ENCODE measurements at places on chromosomes 6 and 20.

GRCh38 chr20:13283869-13284829 lies 63.1 kb downstream of the ISM1 start:
- DNase-seq: no peak

GRCh38 chr20:53738039-53738944 lies 144.7 kb upstream of the ZNF217 start:
- DNase-seq: no peak

GRCh38 chr20:36873498-36874189 lies 2.3 kb upstream of the TLDC2 start:
- DNase-seq: peak; percentile 73

GRCh38 chr6:4352731-4353130 lies 217.4 kb upstream of the ECI2 start:
- no peak for DNase-seq

- DNase-seq: no peak
These were observed 46.7 kb downstream of the NOX3 start for GRCh38 chr6:155408981-155409380.

DNA sequence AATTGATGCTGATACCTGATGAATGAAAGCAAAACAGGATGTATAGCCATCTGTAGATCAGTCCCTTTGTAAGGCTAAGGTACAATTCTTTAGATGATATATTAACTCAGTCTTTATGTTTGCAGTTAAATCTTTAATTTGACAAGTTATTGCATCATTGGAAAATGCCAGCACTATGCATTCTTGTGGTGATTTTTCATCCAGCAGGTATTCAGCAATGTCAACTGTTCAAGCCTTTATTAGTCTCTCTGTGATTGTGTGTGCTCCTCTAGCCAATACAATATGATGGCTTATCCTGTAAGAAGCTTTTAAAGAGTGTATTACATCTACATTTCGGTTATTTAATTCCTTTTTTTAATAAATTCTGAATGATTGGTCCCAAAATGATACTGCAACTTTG lies 34.3 kb downstream of the HLA-DMB start:
- DNase-seq: no peak

DNA sequence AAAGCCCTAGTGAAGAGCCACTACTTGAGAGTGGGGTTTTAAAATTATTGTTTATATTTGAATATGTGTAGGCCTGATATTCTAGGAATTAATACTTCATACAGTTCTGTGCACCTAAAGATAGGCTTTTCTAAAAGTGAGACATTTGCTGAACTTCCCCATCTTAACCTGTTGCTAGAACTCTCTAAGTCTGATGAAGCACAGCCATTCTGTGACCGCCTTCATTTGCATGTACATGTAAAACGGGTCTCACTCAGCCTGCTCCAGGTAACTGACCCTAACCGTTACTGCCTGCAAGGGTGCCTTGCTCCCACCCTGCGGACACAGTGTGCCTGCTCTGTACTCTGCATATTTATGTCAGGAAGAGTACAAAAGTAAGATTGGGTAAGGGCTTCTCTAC lies 44.3 kb upstream of the IRF4 start:
- no peak for DNase-seq

DNA sequence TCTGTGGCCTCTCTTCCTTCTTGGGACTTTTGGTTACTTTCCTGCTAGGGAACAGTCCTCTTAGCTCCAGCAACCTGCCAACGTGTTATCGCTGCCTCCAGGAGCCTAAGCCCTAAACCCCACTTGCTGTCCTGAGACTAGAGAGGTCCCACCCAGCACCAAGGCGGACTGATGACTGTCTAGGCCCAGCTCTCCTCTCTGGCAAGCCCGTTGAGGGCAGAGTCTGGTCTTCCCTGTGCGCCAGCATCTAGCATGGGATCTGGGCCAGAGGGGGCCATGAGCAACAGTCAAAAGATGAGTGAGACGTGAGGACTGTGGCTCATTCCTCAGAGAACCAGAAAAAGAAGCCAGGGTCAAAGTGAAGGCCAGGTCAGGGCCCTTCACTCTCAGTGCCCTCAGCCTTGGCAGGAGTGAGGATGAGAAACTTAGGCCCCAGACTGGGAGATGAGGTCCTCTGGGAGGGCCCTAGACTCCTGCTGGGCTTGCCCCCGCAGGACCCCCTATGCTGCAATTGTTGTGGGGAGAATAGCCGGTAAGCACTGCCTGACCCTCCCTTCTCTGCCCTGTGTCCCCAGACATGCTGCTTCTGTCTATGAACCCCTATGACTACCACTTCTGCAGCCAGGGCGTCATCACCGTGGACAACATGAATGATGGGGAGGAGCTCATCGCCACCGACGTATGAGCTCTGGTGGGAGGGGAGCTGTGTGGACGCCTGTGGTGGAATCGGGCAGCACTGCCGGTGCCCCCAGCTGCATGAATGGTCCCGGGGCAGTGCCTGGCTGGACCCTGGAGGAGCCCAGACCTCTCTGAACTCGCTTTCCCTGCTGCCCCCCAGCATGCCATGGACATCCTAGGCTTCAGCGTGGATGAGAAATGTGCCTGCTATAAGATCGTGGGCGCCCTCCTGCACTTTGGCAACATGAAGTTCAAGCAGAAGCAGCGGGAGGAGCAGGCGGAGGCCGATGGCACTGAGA lies 30.9 kb downstream of the MYH7B start:
- no peak for DNase-seq

DNA sequence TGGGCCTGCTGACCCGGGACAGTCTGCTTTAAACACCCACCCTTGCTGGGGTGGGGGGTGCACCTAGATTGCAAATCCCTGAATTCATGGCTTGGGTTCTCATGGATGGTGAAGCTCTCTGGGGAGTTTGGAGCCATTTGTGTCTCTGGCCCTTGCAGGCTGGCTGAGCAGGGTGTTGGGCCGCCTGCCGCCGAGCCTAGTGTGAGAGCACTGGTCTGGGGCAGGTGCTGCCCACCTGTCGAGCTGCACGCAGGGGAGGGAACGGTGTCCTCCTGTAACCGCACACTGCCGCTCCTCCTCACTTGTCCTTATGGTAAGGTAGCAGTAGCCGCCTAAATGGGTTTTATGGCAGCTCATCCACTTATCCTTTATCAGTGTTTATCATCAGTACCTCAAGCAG lies 143.9 kb downstream of the DTNBP1 start:
- DNase-seq: no peak

- peak; percentile 18 for DNase-seq
These were observed 10.1 kb upstream of the HDAC2 start for GRCh38 chr6:113980937-113981554.

DNA sequence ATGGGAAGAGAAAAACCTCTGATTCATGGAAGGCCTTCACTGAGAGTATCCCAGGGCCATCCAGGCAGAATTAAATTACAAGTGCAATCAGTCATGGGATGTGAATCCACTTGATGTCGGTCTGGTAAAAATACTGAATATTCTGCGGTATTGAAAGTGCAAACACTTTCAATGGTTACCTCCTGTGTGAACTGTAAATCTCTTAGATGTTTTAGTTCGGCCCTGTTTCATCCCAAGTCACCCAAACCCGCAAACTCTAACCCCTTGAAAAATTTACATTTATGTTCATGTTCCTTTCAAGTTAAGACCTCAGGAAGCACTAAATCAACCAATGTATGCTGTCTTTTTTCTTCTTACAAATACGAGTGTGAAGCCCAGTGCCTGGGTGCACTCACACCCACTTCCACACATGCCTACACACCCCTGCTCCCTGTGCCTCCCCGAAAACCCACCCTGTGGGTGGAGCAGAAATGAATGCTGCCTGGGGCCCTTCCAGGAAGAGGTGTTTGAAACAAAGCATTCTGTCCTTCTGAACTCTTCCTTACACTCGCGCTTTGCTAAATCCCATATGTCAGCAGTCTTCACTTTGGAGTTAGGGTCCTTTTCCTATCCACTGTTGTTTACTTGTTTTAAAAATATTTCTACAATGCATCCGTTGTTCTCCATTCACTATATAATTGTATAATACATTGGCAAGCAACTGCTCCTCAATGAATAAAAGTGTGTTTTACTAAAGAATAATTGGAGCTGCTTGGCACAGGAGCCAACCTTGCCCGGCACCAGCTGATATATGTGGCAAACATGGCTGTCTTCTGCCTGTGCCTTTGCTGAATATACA lies 62.7 kb downstream of the FYN start:
- DNase-seq: no peak

DNA sequence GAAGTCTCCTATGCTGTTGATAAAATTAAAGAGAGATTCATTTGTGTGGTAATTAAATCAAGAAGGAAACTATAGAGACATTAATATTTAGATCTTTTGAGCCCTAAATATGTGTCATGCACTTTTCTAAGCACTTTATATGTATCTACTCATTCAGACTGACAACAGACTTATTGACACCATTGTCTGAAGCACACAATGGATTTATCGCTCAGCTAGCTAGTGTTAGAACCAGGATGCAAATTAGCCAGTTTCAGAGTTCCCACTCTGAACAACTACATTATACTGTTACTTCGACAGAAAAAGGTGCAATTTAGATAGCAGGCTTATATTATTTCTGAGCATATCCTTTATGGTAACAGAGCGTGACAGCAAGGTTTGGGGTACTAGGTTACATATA lies 27.7 kb upstream of the KIAA0408 start:
- DNase-seq: no peak

DNA sequence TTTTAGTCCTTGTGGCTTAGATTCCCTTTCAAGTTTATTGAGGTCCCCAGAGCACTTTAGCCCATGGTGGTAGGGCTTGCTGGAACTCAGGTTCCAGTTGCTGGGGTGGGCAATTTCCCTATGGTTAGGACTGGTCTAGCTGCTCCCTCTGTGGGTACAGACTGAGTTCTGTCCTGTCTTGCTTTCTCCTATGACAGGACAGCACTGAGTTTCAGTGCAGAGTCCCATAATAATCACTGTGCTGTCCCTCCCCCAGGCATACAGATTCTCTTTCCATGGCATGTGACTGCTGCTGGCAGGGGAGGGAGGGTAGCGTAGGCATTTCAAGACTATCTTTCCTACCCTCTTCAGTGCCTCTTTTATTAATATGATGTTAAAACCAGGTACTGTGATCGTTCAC lies 17.1 kb upstream of the ERVFRD-1 start:
- no peak for DNase-seq

DNA sequence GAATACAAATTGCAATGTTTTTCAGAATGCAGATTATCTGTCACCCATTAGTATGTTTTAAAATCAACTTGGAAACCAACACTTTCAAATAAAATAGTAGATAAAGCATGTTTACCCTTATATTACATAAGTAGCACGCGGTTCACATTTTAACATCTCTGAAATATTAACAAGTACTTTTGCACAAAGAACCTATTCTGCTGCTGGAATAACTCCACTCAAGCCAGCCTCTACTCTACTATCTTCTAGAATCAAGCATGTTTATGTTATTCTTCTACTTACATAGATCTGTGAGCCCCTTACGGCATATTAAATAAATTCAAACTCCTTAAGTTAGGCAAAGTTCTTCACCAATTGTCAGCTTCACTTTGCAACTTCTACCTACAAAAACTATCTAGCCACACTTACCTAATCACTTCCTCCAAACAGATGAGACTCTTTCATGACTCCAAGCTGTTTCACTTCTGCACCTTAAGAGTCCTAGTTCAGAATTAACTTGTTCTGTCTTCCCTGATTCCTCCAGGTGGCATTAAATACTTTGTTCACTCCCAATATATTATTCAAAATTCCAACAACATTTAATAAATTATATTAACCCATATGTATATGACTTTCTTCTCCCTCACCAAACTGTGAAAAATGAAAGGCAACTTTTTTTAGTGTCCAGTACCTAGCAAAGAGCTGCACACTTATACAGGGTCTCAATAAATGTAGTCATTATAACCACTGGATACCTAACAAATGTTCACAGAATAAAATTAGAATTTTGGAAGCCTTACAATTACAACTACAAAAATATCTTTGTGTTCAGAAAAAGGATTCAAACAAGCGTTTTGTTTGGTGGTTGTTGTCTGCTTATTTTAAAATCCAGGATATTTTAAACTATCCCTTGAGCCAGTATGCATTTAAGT lies 12.1 kb downstream of the CEP85L start:
- no peak for DNase-seq

DNA sequence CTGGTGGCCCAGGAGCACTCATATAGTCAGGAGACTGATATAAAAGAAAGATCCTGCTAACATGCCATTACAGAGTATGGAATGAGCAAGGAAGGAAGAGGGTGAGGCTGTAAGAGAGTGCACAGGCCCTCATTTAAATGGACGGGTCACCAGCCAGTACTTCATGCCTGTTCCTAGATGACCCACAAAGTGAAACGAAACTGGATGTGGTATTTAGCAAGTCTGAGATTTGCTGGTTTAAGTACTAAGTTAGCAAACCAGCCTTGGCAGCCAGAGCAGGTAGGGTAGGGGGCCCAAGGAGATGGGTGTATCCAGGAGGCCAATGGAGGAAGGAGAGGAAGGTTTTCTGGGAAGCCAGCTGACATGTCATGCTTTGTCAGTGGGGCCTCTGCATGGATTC lies 15.9 kb downstream of the NT5E start:
- DNase-seq: peak; percentile 25

DNA sequence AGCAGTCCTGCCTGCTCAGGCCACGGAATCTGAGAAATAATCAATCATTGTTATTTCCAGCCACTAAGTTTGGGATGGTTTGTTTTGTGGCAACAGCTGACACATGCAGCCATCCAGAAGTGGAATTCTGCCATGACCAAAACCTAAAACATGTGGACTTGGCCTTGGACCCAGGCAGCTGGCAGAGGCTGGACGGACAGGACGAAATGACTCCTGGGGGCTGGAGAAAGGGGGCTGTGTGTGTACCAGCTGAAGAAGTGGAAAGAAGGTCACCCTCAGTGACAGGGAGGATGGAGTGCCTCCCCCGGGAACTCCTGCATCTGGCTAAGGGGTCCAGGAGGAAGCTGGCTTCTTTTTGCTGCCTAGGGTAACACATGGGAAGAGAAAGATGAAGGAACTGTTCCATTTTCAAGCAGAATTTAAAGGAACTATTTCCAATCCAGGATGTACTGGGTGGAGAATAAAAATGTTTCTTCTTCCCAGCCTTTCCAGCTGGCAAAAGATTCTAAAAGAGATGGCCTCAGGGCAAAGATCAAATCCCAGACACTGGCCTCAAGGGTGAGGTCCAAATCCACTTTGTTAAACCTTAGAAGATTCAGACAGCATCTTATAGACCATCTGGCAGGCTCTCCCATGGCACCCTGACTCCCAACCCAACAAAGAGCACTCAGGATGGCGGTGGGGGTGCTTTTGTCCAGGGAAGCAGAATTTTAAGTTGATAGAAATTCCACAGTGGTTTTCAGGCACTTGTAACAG lies 14.3 kb downstream of the SERPINB6 start:
- DNase-seq: no peak

GRCh38 chr6:132690678-132691077 lies 23.2 kb downstream of the VNN1 start:
- no peak for DNase-seq

- no peak for DNase-seq
These were observed 7.2 kb upstream of the VWA7 start for GRCh38 chr6:31784098-31784925.

GRCh38 chr6:118965371-118965770 lies 30.4 kb upstream of the MCM9 start:
- no peak for DNase-seq

GRCh38 chr6:68252632-68253031 lies 382.4 kb upstream of the ADGRB3 start:
- DNase-seq: no peak

- no peak for DNase-seq
These were observed 22.1 kb downstream of the DUSP22 start for GRCh38 chr6:314377-314776.

Measured in suppressor macrophage (primary cell).